ENCODE measurements at places on chromosomes 1 and 21. TPM values are rescaled to one million over a fixed set of nuclear protein-coding genes. Genes with fewer than 3 reads are reported as not detected.

DNA sequence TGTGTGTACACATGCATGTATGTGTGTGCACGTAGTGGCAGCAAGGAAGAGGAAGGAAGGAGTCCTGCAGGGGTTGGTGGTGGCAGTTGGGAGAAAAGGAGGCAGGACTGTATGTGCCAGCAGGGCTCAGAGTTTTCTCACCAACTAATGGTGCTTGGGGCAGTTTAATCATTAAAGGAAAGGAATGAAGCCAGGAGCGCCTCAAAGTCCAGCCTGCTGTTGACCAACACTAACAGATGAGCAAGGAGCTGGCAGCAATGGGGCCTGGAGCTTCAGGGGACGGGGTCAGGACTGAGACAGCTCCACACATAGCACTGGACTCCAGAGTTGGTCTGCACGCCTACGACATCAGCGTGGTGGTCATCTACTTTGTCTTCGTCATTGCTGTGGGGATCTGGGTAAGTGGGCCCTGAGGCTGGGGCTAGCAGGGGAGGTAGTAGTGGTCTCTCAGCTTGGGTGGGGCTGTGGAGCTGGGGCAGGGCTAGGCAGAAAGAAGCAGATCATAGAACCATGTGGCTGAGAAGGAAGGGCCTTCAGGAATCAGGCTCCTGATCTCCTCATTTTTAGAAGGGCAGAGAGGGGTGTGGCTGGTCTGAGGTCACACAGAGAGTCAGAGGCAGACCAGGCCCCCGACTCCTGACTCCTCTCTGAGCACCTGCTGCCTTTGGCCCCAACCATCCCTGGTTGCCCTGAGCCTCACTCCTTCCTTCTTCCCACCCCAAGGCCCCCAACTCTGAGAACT is at the start of gene SLC5A9:
SLC5A9 (plus strand) TSS at position 216 of the 742 bp plus-strand sequence; CDS start at position 237, 21 bp downstream.
- DNase-seq = no peak

DNA sequence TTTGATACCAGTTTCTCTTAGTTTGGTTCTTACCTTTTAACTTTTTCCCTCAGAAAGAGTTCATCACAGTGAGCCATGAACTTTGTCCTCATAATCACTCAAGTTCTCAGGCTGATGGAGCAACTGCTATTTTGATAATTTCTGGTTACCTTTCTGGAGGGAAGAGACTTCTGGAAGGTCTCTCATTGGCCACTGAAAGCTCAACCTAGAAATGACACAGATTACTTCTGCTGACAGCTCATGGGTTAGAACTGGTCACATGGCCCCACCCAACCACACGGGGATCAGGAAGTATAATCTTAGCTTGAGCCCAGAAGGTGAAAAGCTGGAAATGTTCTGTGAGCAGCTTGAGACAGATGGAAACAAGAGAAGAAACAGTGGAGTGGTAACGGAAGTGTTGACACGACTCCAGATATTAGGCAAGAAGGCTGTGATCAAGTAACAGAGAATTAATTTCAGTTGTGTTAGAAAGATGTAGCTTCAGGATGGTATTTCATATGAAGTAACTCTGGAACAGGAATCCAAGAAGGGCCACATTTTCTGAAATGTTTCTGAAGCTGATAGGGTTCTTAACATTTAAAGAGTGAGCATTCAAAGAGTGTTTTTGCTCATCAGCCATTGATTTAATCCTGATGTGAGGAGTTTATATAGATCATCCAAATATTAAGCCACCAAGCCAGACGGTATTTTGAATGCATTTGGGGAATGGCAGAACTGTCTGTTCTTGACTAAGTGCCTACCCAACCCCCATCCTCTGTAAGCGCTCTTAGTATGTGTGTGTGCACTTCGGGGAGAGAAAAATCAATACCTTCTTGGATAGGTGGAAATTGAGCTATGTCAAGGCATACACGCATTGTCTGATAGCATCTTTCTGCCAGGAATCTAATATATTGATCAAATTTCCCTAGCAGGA is 21.9 kb upstream of the XPR1 start:
- no peak for DNase-seq

- no peak for DNase-seq
These were observed 5.8 kb upstream of the WNT3A start for GRCh38 chr1:228000836-228001563.

DNA sequence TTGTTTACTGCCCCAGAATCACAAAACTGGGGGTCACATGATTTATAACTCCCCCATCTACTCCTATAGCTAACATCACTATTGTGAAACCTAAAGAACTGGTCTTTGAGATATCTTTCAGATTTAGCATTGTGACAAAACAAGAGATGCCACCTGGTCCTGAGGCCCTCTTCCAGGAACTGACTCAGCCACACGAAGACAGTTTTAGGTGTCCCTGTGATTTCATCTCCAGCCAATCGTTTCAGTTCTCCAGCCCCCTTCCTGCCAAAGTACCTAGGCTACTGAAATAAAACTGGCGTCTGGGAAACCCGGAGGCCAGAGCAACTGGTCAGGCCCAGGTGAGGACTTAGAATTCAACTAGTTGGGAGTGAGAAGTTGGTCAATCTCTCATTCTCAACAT is 36.6 kb downstream of the TBX19 start:
- no peak for DNase-seq

DNA sequence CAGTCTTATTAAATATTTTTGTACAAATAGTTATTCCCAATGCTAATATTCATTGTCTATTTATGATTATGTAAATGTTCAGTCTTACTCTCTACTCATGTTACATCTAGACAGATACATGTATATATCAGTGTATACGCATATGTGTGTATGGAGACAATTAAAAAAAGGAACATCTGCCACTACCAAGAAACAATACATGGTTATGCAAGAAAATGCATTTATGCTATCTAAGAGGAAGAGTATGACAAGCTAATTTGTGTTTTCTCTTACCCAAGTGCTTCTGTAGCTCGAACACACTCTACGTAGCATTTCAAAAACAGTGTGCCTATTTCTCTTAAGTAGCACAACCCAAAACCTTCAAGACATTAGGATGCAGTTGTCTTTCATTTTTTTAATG is 6.1 kb upstream of the RLF start:
- no peak for DNase-seq

DNA sequence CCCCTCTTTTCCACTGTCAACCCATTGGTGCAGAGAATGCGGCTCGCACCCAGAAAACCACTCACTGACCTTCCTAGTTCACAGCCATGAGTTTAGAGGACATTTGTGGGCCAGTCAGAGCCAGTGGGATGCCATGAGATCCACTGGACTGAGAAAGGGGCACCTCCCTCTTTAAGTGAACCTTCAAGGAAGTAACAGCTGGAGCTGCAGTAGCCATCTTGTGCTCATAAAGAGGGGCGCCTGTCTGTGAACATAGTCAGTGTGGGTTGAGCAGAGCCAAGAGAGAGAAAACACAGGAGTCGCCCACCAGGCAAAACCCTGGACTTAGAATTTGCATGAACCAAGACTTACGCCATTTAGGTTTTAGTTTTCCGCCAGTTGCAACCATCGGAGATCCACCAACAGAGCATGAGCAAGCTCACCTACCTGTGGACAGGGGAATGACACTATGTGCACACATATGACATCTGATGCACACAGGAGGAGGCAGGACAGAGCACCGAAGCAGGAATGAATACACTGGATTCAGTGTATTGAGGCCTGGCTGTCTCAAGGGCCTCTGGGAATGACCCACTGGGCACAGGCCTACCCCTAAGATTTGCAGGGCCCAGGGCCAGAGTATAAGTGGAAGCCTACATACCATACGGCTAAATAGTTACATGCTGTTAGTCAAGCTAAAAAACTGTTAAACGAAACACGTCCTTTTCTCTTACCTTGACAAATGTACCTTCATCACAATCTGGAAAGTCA is 151.6 kb downstream of the GRIK3 start:
- no peak for DNase-seq

The GPR61 gene
- total RNA-seq = not detected

The CFHR5 gene
- total RNA-seq = not detected

The CLDN17 gene
- total RNA-seq = not detected

GRCh38 chr1:93729906-93730305 is 48.3 kb upstream of the BCAR3 start:
- no peak for DNase-seq

The HUNK gene
- total RNA-seq = 61.4 TPM

The CD52 gene
- total RNA-seq = 1.1 TPM

The FCER1G gene
- 1.8 TPM for total RNA-seq

DNA sequence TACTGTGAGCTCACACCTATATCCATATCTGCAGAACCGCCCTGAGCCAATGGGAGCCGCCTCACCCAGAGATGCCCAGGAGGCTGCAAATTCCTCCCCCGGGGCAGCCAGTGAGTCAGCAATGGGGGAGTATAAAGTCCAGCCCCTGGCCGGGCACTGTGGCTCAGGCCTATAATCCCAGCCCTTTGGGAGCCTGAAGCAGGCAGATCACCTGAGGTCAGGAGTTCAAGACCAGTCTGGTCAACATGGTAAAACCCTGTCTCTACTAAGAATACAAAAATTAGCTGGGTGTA is 5.0 kb upstream of the CLCNKB start:
- DNase-seq = no peak

DNA sequence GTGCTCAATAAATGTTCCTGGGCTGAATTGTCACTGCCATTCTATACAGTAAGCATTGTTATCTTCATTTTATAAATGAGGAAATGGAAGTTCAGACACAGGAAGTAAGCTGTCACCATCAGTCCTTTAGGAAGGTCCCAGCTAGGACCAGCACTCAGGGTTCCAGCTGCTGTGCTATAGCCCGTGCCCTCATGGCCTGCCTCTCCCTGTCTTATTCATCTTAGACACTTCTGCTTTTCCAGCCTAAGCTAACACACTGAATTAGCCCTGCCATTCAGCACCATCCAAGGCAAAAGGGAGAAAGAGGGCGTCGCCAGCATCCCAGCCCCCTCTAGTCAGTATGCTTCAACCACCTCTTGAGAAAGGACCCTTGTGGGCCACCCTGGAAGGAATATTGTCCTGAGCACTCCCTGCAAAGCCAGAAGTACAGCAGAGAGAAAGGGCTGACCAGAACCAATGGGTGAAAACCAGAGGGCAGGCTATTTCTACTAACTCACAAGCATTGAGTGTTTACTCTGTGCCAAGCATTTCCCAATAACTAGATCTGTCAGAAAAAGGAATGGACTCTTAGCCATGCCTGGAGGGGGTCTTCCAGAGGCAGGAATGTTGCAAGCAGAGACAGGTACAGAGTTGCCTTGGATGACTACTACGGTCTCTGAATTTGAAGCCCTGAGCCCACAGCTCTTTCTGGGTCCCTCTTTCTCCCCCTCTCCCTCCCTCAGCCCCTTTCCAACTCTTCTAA is 77.9 kb upstream of the NFIA start:
- DNase-seq = no peak

DNA sequence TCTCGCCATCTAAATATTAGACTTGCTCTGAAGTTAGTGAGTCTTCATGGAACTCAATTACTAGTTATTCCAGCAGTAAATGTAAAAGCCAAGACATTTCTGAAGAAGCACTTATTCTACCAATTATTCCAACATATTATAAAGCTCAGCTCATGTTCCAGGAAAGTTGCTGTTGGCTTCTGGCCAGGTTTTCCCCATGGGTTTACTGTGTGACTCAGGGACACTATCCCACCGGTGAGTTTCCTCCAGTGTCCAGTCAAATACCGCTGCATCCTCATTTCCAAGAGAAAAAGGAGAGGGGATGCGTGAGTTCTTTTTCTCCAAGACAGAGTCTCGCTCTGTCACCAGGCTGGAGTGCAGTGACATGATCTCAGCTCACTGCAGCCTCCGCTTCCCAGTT is 9.2 kb upstream of the HHIPL2 start:
- DNase-seq = no peak

DNA sequence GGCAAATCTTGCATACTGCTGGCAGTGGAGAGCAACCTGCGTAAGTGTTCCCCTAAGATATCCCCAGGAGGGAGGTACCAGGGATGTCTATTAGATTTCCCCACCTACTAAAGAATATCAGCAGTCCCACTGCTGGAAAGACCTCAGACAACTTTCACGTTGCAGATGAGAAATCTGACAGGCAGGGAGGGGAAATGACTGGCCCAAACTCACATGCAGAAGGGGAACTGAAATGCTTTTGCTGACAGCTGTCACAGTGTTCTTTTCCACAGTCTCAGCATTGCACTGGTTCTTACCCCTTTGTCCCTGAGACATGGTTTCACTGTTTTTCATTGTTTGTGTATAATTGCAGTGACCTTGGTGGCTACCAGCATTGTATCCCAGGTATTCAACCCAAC is 84.8 kb upstream of the ATP1A1 start:
- DNase-seq = no peak

DNA sequence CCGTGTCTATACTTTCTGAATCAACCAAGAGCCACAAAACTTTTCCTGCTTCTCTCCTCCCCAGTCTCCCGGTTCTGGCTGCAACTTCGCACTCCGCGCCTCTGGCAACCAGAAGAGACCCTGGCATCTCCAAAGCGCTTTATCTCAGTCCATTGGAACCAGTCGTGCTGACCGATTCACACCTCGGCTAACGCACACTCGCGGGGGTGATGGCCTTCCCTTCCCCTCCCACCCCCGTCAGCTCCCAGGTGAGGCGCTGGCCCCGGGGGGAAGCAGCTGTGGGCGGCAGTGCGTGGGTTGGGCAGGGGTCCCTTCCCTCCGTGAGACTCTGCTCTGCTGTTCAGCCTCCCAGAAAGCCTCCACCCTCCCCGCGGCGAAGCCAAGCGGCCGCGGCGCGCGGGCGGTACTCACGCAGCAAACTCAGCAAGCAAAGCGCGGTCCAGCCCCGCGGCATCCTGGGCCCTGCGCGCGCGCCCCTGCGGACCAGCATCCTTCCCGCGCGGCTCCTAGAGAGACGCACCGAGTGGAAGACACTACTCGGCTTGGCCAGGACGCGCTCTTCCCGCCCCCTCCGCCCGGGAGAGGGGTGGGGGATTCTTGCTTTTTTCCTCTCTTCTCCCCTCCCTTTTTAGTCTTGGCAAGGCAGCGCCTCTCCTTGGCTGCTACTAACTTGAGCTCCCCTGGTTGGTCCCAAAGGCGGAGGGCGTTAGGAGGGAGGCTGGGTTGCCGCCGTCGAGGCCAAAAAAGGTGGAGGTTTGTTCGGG is at the start of gene CD34:
CD34 (minus strand) TSS at position 535 of the 764 bp plus-strand sequence; CDS start at position 490, 45 bp downstream.
- DNase-seq = no peak

GRCh38 chr1:211735208-211736170 is 60.1 kb upstream of the NEK2 start:
- no peak for DNase-seq

The TTF2 gene
- 40.6 TPM for total RNA-seq

- no peak for DNase-seq
These were observed 46.0 kb downstream of the CEP350 start for GRCh38 chr1:180000575-180000974.

The LMOD1 gene
- total RNA-seq = 5.4 TPM

The IPO13 gene
- 21.8 TPM for total RNA-seq

The OR2L3 gene
- total RNA-seq = not detected

The SLC30A2 gene
- total RNA-seq = 9.2 TPM

- no peak for DNase-seq
These were observed 116.0 kb downstream of the TTLL7 start for GRCh38 chr1:83882906-83883305.

The SLC27A3 gene
- 32.1 TPM for total RNA-seq

DNA sequence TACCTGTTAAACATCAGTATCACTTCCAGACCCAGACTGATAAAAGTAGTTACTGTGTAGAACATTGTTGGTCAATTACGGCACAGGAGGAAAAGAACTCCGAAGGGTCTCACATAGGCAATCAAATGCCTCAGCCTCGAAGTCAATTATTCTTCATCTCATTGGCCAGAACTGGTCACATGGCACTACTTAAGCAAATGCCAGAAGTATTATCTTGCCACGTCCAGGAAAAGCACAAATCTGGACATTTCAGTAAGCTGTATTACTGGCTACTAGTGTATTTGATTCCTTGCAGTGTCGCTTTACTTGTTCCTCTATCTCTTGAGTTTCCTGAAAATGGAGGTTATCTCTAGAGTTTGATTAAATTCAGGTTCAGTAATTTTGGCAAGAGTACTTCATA is 24.4 kb downstream of the DIO1 start:
- DNase-seq = no peak
